Naive thymus-derived CD8-positive, alpha-beta T cell (primary cell): ENCODE measurements at places on chromosomes 4 and X.

DNA sequence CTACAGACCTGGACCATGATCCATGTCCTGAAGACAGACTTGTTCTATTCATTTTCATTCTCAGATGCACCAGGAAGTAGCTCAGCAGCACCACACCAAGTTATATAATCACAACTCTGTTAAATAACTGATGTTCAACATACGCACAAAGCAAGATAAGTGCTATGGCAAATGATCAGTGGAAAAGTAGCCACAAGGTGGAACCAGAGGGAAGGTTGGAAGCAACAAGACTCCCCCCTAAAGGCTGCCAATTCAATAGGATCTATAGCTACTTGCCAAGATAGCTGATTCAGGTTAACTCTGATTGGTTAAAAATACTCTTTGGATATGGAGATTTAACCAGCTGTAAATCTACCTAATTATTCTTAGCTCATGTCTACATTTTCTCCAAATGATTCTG, 23.7 kb upstream of the FAM47B start:
- DNase-seq: no peak

GRCh38 chr4:85932500-85933290, 427.2 kb downstream of the MAPK10 start:
- DNase-seq: no peak

DNA sequence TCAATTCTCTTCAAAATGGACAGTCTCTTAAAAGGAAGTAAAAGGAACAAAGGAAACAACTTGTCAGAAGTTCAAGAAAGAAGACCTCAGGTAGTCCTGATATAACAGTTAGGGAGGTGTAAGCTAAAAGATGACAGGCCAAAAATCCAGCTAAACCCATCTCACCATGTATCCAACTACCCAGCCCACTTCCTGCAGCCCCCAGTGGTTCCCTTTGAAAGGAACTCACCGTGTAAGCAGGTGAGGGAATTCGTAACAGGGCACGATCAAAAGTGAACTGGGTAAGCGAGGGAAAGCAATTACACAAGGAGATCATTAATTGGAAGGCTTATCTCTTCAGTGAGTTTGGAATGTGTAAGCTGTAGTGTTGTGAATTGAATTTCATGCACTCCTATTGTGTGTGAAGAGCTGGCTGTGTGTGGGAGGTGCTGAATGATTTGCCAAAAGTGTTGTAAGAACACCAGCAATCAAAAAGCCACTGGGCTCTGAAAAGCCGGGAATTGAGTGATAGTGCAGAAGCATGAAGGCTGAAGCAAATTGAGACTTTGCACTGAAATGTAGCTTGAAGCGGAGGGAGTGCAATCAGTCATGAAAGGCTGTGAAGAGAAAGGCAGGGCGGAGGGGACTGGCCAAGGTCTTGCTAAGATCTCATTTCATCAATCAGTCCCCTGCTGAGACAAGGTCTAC, 914.2 kb upstream of the LCORL start:
- no peak for DNase-seq

GRCh38 chr4:7244331-7244665, 52.0 kb downstream of the SORCS2 start:
- DNase-seq: no peak

- DNase-seq: no peak
These were observed 35.5 kb upstream of the SMAD1 start for GRCh38 chr4:145446184-145446583.

GRCh38 chrX:23509256-23509655, 158.0 kb upstream of the PRDX4 start:
- DNase-seq: no peak

DNA sequence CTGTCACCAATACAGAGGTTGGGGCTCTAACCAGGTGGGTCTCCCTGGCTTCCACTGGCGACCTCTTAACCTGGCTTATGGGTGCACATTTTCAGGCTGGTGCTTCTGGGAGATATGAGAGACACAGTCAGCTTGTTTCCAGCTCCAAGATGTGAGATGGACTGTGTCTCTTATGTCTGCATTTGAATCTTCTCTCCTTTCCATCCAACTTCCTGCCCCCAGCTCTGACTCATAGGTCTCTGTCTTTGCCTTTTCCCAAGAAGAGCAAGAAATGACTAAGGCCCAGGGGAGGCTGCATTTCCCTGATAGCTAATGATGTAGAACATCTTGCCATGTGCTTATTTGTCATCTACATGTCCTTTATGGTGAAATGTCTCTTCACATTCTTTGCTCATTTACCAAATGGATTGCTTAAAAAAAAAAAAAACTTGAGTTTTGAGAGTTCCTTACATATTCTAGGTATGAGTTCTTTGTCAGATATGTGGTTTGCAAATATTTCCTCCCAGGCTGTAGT, 3.2 kb upstream of the UXT start:
- DNase-seq: no peak

DNA sequence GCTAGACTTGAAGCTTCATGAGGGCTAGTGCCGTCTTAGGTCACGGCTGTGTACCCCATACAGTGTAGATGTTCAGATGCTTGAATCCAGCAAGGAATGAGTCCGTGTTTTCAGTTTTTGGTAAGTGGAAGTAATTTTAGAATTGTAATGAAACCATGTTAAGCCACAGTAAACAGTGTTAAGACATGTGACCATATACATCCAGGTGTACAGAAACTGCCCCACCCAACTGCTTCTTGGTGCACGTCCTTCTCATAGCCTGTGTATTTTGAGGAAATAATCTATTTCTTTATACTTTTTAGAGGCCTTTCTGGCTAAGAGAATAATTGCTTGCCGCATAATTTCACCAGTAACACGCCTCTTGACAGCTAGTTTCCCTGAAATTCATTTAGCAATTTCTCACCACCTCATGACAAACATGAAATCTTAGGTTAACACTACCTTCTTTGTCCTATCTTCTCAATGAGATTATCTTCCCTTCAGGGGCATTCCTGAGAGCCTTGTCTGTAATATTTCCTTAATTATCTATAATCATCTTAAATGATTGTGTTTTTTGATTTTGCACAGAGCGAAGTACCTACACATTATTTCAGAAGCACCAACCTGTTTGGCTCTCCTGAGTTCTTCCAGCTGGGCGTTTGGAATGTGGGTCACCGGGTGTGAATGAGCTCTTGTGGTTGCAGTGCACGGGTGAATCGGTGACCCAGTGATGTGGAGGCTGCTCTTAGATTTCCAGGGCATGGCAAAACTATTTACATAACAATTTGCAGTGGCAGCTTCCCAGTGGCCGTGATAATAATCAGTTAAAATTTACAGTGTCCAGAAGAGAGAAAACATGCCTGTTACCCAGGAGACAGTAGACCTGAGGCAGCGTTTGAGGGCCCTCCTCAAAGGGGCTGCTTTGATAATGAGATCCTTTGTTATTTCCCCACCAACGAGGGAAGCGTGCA, 50.2 kb upstream of the TADA2B start:
- no peak for DNase-seq

DNA sequence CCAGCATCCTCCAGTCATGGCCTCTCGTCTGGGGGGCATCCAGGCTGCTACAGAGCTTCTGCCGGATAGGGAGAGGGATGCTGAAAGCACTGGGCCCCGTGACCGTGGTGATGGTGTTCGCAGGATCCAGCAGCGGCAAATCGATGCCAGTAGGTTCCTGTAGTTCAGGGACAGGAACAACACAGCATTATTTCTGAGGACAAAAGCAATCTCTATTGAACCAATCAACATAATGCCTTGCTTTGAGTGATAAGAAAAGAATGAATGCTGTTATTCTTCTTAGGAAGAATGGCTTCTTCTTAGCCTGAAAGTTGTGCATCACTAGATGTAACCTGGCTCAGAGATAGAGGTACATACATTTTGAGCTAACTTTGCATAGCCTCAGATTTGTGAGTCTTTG, 378.6 kb downstream of the UNC5C start:
- no peak for DNase-seq

GRCh38 chr4:151238477-151238876, 38.5 kb upstream of the PRSS48 start:
- no peak for DNase-seq

- no peak for DNase-seq
These were observed 71.0 kb downstream of the PRSS12 start for GRCh38 chr4:118281611-118282442.

GRCh38 chr4:83704786-83705185, 168.9 kb downstream of the GPAT3 start:
- no peak for DNase-seq

GRCh38 chr4:6121941-6122340, 78.4 kb downstream of the JAKMIP1 start:
- no peak for DNase-seq

DNA sequence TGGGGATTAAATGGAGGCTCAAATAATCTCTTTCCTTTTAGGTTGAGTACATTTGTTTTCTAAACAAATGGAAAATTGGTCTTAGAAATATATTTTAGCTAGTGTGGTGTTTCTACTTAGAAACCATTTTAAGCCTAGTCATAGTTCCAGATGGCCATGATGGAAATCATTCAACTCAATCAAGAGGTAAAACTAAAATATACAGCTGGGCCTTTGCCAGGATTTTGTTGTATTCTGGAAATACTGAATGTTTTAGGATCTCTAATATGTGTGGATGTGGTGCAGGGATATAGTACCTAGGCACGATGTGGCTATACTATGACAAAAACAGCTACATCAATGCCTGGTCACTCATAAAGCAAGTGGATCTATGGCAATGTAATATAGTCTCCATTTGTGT, 146.0 kb upstream of the BANK1 start:
- no peak for DNase-seq

- peak; percentile 42 for DNase-seq
These were observed 8.1 kb downstream of the ETDB start for GRCh38 chrX:135112096-135112729.

DNA sequence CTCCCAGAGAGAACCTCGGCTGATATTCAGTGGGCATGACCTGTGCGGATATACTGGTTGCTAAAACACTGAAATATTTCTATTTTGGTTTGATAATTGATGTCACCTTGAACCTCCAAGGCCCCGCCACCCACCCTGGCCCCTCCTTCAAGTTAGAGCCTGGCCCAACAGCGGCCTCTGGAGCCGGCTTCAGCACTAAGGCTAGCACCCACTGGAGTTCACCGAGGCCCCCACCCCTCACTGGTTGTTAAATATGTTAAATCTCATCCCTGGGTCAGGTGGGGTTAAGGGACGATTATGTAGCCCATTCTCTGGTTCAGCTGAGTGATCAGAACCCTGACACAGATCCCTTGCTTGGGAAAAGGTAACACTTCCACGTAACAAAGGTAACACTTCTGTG, 24.3 kb downstream of the SEL1L3 start:
- DNase-seq: no peak

GRCh38 chr4:6396696-6397236, 75.6 kb downstream of the PPP2R2C start:
- DNase-seq: no peak

DNA sequence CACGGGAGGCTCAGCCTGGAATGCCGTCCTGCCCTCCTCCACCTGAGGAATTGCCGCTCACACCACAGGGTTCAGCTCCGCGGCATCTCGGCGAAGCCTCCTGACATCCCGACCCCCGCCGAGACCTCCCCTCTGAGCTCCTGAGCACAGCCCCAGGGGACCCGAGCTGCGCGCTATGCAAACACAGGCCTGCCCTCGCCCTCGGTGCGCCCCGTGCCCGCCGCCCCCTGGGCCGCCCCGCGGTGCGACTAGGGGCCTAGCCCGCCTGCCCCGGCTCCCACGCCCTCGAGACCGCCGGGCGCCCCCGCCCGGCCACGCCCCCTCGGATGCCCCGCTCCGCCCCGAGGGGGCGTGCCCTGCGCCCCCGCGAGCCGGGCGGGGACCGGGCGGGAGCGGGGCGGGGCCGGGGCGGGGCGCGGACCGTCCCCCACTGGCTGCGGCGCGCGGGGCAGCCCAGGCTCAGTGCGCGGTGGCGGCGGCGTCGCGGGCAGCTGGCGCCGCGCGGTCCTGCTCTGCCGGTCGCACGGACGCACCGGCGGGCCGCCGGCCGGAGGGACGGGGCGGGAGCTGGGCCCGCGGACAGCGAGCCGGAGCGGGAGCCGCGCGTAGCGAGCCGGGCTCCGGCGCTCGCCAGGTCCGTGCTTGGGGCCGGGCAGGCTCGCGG, at the start of gene FGFR3:
FGFR3 (plus strand) TSS at position 462 of the 664 bp plus-strand sequence. CDS start 642 bp downstream, outside the sequence.
- DNase-seq: no peak

DNA sequence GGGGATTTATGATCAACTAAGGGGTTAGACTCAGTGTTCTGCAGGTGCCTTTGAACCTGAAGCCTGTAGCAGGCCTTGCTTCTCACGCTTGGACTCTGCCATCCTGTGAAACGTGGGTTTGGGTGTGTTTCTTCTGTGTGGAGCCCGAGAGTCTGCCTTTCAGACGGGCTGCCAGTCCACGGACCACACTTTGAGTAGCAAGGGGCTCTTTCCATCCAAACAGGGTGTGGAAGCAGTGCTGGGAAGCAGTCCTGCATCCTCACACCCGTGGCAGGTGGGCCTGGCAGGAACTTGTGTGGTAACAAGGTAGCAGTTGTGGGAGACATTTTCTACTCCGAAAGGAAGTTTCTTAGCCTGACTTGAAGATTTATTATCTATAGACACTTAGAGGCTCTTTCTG, 22.7 kb downstream of the RGS12 start:
- DNase-seq: no peak

- DNase-seq: no peak
These were observed 43.3 kb upstream of the STX18 start for GRCh38 chr4:4585012-4585670.

DNA sequence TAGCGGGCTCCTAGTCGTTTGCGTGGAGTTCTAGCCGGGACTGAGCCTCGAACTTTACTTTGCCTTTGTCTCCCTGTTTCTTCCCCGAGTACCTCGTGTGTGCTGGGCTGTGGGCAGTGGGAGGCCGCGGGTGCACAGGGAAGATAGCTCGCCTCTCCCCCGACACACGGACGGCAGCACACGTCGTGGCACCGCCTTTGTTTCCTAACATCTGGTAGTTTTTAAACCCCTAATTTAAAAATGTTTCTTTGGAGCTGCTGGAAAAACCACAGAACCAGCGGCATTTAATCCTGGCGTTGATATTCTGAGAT, 866 bp downstream of the RBM46 start:
- no peak for DNase-seq

GRCh38 chr4:25865586-25865985, 2.8 kb upstream of the SEL1L3 start:
- DNase-seq: no peak

- no peak for DNase-seq
These were observed 6.3 kb upstream of the TBC1D25 start for GRCh38 chrX:48533165-48533564.

GRCh38 chr4:82640540-82640939, 78.8 kb upstream of the TMEM150C start:
- DNase-seq: no peak

DNA sequence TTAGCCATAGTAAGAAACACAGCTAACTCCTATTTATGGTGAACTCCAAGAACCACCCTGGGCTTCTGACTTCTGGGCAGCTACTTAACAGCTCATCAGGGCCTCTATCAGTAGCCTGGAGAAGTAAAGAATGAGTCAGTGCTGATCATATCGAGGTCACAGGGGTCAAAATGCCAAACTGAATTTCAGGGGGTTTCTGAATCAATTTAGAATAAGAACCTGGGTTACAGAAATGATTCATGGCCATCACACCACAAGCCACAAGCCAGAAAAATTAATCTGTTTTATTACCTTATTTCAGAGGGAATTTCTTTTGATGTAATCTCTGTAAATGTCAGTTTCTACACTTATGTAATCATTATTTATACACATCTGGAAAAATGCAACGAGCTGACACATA, 64.4 kb downstream of the CHST7 start:
- no peak for DNase-seq

- DNase-seq: no peak
These were observed 235.2 kb upstream of the FAT1 start for GRCh38 chr4:186958726-186959350.

GRCh38 chr4:183182873-183183725, 84.0 kb downstream of the WWC2 start:
- no peak for DNase-seq

- DNase-seq: no peak
These were observed 76.6 kb downstream of the FBXW7 start for GRCh38 chr4:152459326-152459725.

- DNase-seq: no peak
These were observed 50.4 kb downstream of the SHROOM3 start for GRCh38 chr4:76485450-76485849.
